ENCODE measurements at places on chromosomes 7 and 10.

DNA sequence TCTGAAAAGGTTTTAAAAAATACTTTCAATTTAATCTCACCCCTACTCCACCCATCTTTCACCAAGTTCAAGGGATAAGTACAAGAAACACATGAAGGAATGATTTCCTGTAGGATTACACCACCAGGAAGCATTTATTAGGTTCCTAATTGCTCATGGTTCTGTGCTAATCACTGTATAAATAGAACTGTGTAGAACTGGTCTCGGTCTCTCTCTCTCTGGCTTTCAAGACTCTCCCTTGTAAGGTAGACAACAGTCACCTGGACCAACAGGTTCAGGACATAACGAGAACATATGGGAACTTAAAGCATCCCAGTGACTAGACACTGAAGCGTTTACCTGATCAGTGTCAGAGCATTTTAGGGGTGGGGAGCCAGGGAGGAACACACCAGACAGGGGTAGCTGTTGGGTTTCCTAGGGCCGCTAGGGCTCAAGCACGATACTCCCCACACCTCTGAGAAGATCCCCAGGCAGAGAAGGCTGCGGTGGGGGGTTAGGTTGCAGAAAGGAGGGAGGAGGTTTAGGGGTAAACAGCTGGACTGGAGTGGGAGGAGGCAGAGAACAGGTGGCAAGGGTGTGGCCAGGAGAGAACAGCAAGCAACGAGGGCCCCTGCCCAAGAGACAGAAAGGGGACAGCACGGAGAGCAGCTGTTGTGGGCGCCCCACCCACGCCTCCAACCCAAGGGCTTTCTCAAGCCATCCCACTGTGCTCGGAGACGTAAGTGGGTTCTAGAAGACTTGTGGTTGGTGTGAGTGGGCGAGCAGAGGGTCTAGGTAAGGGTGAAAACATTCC, 52.5 kb upstream of the USP6NL start:
- no peak overlapping the region for H3K4me3 ChIP-seq
- no peaks in the 10 kb centered on the region for H3K4me1 ChIP-seq
- H3K27me3 ChIP-seq: peaks cover 5% of the 10 kb centered on the region
- H3K36me3 ChIP-seq: peaks cover 6% of the 10 kb centered on the region
- DNase-seq: no peak

- H3K36me3 ChIP-seq: no peaks in the 10 kb centered on the region
- H3K27ac ChIP-seq: no peak overlapping the region
- no peak overlapping the region for H3K4me3 ChIP-seq
Measured at GRCh38 chr7:18400275-18400674, 95.3 kb upstream of the HDAC9 start.

DNA sequence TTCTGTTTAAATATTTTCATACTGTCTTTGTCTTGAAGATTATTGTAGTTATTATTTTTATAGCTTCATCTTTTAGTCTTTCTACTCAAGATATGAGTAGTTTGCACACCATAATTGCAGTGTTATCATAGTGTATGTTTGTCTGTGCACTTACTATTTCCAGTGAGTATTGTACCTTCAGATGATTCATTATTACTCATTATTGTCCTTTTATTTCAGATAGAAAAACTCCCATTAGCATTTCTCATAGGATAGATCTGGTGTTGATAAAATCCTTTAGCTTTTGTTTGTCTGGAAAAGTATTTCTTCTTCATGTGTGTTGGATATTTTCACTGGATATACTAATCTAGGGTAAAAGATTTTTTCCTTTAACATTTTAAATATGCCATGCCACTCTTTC, 646.2 kb upstream of the GRM3 start:
- no peak overlapping the region for H3K4me3 ChIP-seq
- peaks cover 1% of the 10 kb centered on the region for H3K27me3 ChIP-seq
- no peaks in the 10 kb centered on the region for H3K4me1 ChIP-seq
- DNase-seq: no peak

DNA sequence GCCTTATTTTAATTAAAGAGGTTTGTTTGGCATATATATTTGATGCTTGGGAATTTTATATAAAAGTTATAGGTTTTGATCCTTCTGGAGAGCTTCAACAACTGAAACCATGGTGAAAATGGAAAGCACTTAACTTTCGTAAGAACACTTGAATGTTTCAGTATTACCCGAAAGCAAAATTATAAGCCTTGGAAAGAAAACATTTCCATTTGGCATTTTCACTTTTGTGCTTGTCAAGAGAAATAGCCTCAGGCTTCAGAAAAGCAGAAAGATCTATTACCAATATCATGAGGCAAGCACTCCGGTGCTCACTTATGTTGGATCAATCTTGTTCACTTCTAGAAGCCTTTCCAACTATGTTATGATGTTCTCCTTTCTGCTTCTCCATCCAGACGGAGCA, 256.0 kb downstream of the TRIL start:
- H3K27me3 ChIP-seq: peaks cover 5% of the 10 kb centered on the region
- no peak overlapping the region for H3K4me3 ChIP-seq
- no peak overlapping the region for H3K27ac ChIP-seq
- H3K36me3 ChIP-seq: no peaks in the 10 kb centered on the region
- peaks cover 48% of the 10 kb centered on the region for H3K4me1 ChIP-seq

DNA sequence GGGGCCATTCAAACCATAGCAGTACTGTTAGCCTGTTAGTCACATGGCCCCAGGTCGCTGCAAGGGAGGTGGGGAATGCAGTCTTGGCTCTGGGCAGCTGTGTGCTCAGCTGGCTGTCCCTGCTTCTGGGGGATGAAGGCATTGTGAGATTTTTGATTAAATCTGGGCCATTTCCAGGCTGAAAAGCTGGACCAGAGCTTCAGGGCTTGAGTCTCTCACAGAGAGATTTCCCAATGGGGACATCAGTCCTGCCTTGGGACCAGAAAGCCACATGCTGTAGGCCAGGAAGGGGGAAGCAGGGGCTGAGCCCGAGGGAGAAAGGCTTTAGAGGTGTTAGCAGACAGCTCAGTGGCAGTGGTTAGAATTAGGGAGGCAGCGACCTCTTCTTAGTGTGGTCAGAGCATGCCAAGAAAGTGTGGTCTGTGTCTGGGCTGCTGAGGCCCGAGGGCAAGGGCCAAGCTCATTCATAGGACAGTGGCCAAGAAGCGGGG, 33.6 kb downstream of the PALD1 start:
- no peak for DNase-seq
- H3K4me3 ChIP-seq: no peak overlapping the region
- H3K27ac ChIP-seq: peak overlapping the region; percentile 78

GRCh38 chr10:4656576-4657194, 169.3 kb upstream of the AKR1E2 start:
- no peaks in the 10 kb centered on the region for H3K36me3 ChIP-seq
- no peaks in the 10 kb centered on the region for H3K27me3 ChIP-seq
- no peak overlapping the region for H3K4me3 ChIP-seq
- DNase-seq: peak; percentile 52
- H3K4me1 ChIP-seq: peaks cover 16% of the 10 kb centered on the region
- no peak overlapping the region for H3K27ac ChIP-seq

GRCh38 chr10:116538456-116538855, 7.3 kb upstream of the PNLIP start:
- no peak overlapping the region for H3K27ac ChIP-seq
- no peaks in the 10 kb centered on the region for H3K4me1 ChIP-seq
- peaks cover 2% of the 10 kb centered on the region for H3K27me3 ChIP-seq
- DNase-seq: no peak

DNA sequence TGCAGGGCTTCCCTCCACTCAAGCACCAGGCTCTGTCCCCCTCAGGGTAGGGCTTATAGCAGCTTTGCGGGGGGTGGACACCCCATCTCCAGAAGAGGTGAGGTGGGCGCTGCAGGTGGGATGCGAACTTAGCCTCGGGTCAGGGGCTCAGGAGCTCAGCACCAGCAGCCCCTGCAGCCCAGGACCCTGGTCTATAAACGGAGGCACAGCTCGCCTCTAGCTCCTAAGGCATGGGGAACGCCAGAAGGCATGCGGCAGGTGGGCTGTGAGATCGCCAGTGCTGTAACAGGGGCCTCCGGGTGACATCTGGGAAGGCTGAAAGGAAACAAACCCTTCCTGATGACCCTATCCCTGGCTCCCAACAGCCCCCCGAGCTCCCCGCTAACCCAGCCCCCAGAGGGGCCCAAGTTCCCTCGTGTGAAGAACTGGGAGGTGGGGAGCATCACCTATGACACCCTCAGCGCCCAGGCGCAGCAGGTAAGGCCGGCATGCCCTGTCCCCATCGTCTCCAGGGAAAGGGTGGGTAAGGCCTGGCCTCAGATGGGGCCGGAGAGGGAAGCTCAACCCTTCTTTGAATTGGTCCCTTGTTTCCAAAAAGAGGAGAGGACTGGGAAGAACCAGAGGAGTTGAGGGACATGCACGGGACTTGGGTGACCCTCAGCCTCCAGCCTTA, 4.2 kb downstream of the NOS3 start:
- no peak overlapping the region for H3K27ac ChIP-seq
- peaks cover 5% of the 10 kb centered on the region for H3K27me3 ChIP-seq
- peak; percentile 60 for DNase-seq
- H3K4me3 ChIP-seq: no peak overlapping the region

- peaks cover 6% of the 10 kb centered on the region for H3K27me3 ChIP-seq
- H3K27ac ChIP-seq: no peak overlapping the region
- peaks cover 3% of the 10 kb centered on the region for H3K4me1 ChIP-seq
- H3K4me3 ChIP-seq: peak overlapping the region; percentile 92
- peak; percentile 54 for DNase-seq
Measured at GRCh38 chr7:121329191-121330052, 622 bp downstream of the WNT16 start.

GRCh38 chr10:65893676-65894075, 1032.2 kb upstream of the LRRTM3 start:
- no peaks in the 10 kb centered on the region for H3K4me1 ChIP-seq
- H3K4me3 ChIP-seq: no peak overlapping the region
- no peak for DNase-seq
- no peaks in the 10 kb centered on the region for H3K27me3 ChIP-seq

DNA sequence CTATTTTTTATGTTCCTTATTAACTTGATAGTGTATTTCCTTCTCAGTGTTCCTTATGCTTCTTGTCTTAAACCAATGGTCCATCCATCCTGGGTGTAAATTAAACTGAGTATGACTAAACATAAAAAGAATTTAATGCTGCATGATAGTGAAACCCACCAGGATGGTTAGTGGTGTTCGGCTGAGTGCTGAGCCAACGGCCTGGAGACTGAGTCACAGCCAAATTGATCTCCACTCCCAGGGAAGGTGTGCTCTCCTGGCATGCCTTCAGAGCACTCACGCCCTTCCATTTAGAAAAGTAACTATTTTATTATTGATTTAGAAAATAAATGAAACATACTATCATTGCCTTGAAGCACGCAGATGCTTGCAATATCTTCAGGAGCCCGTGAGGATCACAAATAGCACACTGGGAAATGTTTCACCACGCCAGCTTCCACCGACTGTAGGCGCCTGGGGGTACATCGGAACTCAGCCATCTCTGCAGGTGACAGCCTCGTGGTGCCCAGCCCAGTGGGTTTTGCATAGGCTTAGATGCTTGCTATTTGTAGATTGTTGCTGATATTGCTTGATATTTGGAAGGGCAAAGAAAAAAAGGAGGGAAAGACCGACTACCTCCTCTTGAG, 40.0 kb upstream of the LOXL4 start:
- H3K27me3 ChIP-seq: peaks cover 11% of the 10 kb centered on the region
- peaks cover 14% of the 10 kb centered on the region for H3K36me3 ChIP-seq
- no peak overlapping the region for H3K4me3 ChIP-seq
- H3K27ac ChIP-seq: peak overlapping the region; percentile 95

DNA sequence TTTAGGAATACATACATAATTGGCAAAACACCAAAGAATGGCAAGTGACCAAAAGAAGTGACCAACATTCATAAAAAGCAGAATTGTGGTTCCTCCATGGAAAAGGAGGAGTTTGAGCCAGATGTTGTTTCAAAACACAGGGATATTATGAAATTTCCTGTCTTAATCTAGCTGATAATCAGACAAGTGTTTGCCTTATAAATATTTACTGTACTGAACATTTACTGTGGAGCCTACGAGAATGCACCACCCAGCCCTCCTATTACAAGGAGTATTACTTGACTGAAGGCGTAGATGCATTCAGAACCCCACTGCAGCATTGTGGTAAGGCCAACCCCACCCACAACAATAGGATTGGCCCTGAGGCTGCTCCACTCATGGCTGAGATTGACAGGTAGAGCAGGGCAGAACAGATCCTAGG, 118.9 kb downstream of the AKR1D1 start:
- peaks cover 1% of the 10 kb centered on the region for H3K4me1 ChIP-seq
- no peak for DNase-seq
- H3K36me3 ChIP-seq: no peaks in the 10 kb centered on the region
- H3K4me3 ChIP-seq: no peak overlapping the region
- no peaks in the 10 kb centered on the region for H3K27me3 ChIP-seq
- H3K27ac ChIP-seq: no peak overlapping the region

DNA sequence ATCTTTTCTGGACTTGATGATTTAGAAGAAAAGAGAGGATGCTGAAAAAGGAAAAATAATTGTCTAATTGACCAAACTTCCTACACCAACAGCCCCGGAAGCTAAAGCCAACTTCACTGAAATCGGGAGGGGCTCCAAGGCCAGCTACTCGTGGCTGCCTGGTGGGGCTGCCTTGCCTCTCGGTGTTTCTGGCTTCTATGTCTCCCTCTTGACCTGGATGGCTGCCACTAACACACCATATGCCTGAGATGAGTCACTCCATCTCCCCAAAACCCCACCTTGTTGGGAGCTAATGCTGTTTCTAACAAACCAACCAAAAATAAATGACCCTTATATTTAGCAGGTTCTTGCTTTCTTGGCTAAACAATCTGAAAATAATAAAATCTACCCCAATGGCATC, 87.6 kb upstream of the AFAP1L2 start:
- no peak overlapping the region for H3K4me3 ChIP-seq
- H3K36me3 ChIP-seq: no peaks in the 10 kb centered on the region
- H3K27ac ChIP-seq: no peak overlapping the region
- H3K4me1 ChIP-seq: peaks cover 3% of the 10 kb centered on the region
- peaks cover 2% of the 10 kb centered on the region for H3K27me3 ChIP-seq

DNA sequence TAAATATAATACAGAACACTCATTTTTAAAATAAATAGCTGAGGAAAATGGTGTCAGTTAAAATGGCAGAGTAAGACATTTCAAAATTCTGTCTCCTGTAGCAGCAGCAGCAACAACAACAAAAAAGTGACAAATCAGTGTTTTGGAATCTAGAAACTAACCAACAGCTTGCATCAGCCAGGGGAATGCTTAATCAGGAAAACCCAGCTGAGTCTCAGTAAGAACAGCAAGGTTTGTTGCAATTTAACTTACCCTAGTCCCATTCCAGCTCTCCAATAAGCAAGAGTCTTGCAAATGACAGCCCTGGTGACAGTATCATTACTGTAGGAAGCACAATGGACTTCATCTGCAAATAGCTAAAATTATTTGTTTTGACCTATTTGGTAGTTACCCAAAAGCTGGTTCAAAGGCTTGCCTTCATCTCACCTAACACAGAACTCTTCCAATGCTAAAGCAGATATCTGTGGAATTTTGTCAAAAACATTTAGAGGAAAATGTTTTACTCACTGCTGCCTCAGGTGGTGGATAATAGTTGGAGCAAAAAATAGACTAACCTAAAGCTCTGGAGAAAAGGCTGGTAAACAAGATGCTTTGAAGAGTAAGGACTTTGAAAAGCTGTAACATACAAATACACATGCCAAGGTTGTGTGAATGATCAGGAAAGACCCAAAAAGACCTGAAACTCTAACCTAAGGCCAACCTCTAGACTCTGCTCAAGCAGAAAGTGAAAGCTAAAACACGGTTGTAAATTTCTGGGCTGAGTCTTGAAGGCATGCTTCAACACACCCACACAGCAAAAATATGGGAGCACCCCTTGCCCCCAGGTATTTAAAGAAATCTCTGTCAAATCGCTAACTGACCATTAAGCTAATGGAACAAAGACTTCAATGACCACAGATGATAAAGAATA, 9.9 kb upstream of the ARHGAP22 start:
- no peak for DNase-seq
- no peak overlapping the region for H3K27ac ChIP-seq
- peaks cover 6% of the 10 kb centered on the region for H3K27me3 ChIP-seq

All from glutamatergic neuron (in vitro differentiated cells).